ENCODE measurements at places on chromosomes 16 and 17. TPM values are rescaled to one million over a fixed set of nuclear protein-coding genes. Genes with fewer than 3 reads are reported as not detected.

GPRC5C gene
- 5.0 TPM for total RNA-seq

PLA2G10 gene
- not detected for total RNA-seq

RCVRN gene
- total RNA-seq: under 0.01 TPM

MEIOC gene
- total RNA-seq: under 0.01 TPM

KIF2B gene
- not detected for total RNA-seq

PCYT2 gene
- 91.4 TPM for total RNA-seq

CIBAR2 gene
- not detected for total RNA-seq

HOXB5 gene
- 0.73 TPM for total RNA-seq

KRTAP1-5 gene
- 1.5 TPM for total RNA-seq

TIMM22 gene
- 15.2 TPM for total RNA-seq

ST6GALNAC2 gene
- 0.65 TPM for total RNA-seq

OR1A1 gene
- total RNA-seq: not detected

All from hair follicle dermal papilla cell (primary cell).